Right cardiac atrium (tissue), 5 donors: ENCODE measurements at places on chromosomes 2 and 18. TPM values are rescaled to one million over a fixed set of nuclear protein-coding genes. Genes with fewer than 3 reads are reported as not detected.

DNA sequence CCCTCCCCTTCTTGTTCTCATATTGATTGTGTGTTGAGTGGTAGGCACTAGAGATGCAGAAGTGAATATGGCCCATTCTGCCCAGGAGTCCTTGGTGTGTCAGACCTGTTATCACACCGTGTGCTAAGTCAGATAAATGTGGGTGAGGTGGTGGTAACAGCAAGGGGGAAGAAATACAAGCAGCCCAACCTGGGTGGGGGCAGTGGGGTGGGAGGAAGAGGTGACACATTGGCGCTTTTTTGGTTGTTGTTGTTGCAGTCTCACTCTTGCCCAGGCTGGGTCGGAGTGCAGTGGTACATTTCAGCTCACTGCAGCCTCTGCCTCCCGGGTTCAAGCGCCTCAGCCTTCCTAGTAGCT, 12.8 kb downstream of the B3GNT2 start:
- no peak for DNase-seq

DNA sequence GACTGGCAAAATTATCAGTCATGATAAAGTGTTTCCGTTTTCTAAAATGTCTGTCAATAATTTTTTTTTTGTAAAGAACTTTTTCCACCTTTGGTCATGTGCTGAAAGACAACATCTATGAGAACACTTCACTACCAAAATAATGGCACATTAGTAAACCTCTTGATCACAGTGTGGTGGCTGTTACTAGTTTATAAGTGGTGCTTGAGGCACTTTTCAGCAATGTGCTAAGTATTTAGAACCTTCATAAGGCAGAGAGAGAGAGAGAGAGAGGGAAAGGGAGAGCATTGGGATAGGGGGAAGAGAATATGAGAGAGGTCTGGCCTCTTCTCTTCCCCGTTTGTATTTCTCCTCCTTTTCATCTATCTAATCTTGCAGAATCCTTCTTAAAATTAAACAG, 1.1 kb upstream of the NYAP2 start:
- DNase-seq, result no peak

DNA sequence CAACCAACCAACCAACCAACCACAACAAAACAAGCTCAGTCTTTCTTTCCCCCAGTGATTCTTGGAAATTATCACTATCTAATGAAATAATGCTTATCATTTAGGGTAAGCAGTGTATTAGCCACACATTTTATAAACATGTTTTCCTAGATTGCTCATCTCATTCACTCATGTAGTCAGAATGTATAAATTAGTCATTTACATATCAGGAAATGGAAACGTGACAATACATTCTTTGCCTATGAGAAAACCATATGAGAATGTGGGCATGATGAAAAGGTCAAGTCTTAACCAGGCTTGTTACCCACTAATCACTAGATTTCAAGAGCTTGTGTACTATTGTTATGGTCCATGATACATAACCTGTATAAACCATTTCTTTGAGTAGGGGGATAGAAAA, 1583.4 kb upstream of the PIK3C3 start:
- DNase-seq, result no peak

The RPRM gene
- 0.32 TPM for polyA plus RNA-seq

The DSC2 gene
- 6.6 TPM for polyA plus RNA-seq
